ENCODE measurements at places on chromosomes 16 and 17.

DNA sequence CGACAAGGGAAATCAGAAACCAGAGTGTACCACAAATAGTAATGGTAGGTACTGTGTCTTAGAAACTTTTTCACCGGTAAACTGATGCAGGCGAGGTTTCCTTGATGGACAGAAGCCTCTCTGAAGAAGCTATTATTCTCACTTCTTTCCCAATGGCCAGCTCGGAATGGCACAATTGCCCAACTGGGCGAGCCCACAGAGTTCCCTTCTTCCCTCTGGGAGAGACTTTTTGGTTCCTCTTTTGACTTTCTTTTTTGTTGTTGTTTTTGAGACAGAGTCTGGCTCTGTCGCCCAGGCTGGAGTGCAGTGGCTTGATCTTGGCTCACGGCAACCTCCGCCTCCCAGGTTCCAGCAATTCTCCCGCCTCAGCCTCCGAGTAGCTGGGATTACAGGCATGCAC, 16.9 kb downstream of the SLC43A2 start:
- DNase-seq, result no peak

DNA sequence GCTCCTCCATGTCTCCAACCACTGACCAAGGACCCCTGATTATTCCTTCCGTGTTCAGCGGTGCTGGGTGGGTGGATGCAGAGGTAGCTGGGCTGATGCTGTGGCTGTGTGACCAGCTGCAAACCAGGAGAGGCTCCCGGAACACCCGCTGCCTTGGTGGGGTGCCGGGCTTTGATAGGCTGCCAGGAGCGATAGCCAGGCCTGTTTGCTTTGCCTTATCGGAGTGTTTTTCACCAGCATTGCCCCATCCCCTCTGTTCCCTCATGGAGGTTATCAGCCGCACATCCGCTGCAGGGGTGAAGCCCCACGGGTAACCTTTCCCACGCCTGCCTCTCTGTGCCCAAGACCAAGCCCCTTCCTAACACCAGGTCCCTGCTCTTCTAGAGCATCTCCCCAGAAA, 354.3 kb downstream of the C16orf95 start:
- DNase-seq, result no peak

- DNase-seq, result no peak
These were observed 16.2 kb upstream of the NAGLU start for GRCh38 chr17:42519546-42520491.

GRCh38 chr16:30551781-30552180, 6.4 kb downstream of the ZNF764 start:
- no peak for DNase-seq

DNA sequence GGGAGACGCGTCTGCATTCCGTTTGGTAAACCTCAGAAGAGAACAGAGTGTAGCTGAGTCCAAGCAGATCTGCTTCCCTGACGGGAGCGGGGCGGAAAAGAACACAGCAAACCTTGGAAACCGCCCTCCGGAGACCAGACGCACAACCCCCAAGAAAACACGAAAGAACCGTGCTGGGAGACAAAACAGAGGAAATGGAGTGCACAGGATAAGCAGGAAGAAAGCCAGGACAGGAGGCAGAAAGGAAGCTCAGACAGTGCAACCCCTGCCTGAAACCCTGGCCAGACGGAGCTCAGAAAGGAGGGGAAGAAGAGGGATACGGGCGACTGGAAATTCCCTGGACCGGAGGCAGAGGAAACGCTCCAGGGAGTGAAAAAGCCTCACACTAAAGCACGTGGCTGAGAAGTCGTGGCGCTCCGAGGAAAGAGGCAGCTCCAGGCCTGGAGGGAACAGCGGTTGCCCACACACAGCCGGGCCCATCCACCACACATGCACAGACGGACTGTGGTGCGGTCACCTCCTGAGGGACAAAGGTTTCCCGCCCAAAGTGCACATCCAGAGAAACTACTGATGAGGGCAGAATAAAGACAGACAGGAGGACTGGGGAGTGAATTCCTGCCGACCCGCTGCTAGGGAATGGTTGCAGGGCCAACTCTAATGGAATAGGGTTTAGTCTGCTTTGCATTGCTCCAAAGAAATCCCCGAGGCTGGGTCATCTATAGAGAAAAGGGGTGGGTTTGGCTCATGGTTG, 10.2 kb downstream of the DPEP1 start:
- DNase-seq, result no peak

GRCh38 chr17:41678411-41678906, 10.2 kb upstream of the EIF1 start:
- no peak for DNase-seq

DNA sequence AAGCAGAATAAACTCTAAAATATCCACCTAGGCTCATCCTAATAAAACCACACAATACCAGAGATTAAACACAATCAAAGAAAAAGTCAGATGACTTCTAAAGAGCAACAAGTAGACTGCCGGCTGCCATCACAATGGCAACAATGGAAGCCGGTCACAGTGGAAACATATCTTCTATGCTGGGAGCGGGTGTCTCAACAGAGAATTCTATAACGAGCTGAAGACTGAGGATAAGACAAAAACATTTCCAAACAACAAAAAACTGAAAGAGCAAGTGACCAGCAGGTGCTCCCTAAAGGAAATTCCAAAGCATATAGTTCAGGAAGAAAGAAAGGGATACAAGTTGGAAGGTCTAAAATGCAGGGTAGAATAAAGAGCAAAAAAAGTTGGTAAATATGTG, 8.9 kb downstream of the NSMCE1 start:
- DNase-seq, result no peak

GRCh38 chr16:10081201-10081940, 100.9 kb downstream of the GRIN2A start:
- DNase-seq, result no peak

DNA sequence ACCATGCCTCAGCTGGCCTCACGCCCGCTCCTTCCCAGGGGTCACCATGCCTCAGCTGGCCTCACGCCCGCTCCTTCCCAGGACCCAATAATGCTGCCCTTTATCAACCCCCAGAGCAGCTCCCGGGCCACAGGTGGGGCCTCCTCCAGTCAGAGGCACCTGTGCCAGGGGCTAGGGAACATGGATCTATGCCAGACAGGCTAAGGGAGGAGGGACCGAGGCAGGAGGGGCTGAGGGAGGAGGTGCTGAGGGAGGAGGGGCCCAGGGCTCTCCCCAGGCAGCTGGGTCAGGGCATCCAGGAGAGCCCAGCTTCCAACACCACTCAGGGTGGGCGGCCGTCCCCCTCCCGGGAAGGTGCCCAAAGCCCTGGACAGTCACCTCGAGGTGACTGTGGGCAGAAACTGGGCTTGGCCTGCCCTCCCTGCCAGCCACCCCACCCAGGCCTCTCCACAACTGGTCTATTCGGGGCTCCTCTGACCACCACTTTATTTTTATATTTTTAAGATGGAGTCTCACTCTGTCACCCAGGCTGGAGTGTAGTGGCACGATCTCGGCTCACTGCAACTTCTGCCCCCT, 19.4 kb downstream of the UTS2R start:
- no peak for DNase-seq

DNA sequence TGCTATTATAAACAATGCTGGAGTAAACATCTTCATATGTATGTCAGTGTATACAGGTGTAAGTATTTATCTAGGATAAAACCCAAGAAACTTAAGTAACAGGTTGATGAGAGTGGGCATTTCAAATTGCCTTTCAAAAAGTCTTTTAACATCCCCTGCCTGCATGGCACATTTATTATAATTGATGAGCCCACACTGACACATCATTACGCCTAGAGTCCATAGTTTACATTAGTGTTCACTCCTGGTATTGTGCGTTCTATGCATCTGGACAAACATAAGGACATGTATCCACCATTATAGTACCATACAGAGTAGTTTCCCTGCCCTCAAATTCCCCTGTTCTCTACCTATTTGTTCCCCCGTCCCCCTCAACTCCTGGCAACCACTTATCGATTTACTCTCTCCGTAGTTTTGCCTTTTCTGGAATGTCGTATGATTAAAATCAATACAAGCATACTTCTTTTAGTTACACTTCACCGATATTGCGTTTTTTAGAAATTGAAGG, 53.7 kb downstream of the NACA2 start:
- no peak for DNase-seq

DNA sequence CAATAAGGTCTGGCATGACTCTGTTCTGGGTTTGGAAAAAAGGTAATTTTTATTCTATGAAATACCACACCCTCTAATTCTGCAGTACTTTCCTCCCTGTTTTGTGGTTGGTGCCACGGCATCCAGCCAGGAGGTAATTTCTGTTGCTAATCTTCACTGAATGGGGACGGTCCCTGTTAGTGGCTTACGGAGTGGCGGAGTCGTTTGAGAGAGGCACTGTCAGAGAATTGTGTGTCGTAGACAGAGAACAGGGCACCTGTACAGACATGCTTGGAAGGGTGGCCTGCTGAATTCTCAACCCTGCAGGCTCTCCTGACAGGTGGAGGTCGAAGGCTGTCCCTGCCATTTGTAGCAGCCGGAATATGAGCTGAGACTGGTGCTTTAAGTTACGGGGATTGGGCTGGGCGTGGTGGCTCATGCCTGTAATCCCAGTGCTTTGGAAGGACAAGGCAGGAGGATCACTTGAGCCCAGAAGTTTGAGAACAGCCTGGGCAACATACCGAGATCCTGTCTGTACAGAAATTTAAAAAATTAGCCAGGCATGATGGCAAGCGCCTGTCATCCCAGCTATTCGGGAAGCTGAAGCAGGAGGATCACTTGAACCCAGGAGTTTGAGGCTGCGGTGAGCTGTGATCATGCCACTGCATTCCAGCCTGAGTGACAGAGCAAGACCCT, 33.2 kb downstream of the EEF2K start:
- no peak for DNase-seq

GRCh38 chr17:28582513-28582912, 5.8 kb upstream of the ALDOC start:
- DNase-seq, result no peak

- no peak for DNase-seq
These were observed 16.9 kb downstream of the PLCG2 start for GRCh38 chr16:81796035-81796434.

DNA sequence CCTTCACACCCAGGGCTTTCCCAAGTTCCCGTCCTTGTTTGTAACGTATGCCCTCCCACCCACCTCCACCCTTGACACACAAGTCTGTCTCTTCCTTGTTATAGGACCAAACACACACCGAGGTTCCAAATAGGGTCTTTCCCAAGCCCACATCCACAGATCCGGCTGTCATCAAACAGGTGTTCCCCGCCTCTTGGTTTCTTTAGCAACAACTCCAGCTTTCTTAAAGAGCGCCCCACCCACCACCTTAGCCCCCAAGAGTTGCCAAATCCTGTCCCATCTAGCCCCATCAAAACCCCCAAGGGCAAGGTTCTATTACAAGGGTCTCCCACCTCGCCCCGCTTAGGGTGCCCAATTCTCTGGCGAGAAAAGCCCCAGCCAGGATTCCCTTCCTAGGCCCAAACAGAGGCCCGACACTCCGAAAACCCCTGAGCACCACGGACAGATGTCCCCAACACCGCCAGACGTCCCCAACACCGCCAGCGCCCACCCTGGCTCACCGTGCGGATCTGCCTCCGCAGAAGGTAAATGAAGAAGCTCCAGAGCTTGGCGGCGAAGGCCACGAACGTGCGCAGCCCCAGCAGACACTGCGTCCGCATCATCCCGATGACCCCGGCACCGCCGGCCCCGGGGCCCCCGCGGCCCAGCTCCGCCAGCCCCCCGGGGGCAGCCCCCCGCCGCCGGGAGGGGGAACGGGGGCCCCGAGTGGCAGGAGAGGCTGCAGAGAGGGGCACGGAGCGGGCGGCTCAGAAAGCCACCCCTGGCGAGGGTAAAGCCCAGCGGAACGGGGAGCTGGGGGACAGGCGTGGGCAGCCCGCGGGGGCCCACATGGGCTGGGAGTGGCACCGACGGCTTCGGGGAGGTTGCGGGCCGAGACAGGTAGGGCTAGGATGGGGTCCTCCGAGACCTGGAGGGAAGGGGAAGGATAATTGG, 573 bp downstream of the CTDNEP1 start:
- no peak for DNase-seq

GRCh38 chr16:30049871-30050270, 15.7 kb upstream of the ALDOA start:
- no peak for DNase-seq

GRCh38 chr16:10280262-10281170, 98.3 kb upstream of the GRIN2A start:
- no peak for DNase-seq

- DNase-seq, result no peak
These were observed 10.6 kb upstream of the MEFV start for GRCh38 chr16:3266873-3267537.

DNA sequence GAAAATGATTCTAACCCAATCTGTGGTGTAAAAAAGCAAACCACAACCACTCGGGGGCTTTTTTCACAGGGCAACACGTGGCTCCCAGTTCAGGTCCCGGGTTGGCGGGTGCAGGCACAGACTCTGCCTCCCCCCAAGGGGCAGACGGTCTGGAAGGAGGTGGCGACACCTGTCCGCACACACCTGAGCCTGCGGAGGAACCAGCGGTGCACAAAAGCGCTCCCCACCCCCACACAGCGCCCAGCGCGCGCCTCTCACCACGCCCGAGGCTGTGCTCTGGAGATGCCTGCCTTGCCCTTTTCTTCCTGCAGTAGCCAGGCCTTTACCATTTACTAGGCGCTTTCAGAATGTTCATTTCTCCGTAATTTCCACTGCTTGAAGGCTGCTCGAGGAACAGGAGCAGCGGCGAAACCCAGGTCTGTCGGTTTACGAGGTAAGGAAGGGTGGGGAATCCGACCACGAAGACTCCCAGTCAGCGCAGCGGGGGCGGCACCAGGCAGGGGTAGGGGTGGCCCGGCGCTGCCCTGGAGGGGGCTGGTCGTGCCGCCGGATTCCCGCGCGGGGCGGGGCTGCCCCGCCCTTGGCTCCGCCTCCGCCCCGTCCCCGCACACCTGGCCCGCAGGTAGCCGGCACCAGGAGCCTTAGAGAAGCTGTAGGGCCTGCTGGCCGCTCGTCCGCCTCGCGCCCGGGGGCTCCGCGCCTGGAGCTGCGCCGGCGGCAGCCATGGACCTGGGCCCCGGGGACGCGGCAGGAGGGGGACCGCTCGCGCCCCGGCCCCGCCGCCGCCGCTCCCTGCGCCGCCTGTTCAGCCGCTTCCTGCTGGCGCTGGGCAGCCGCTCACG, at the start of gene USP43:
Gene USP43 (plus strand): TSS at position 608 of the 842 bp plus-strand sequence. CDS start 116 bp downstream, at position 724.
- peak; percentile 54 for DNase-seq

DNA sequence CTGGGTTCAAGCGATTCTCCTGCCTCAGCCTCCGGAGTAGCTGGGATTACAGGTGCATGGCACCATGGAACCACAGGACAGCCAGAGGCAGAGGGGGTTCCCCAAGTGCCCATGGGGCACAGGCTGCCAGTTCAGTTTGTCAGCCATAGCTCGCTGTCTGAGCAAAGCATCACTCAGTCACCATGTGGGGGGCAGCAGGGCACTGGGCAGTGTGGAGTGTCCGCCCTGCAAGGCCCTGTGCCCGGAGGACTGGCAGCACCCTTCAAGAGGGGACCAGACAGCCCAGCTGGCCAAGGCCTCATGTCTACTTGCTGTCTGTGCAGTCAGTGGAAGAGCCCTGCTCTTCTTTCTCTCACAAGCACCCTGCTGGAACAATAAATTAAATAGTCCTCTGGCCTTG, 6.4 kb downstream of the ALYREF start:
- no peak for DNase-seq
